Upper lobe of left lung (tissue), 6 donors: ENCODE measurements at places on chromosomes 1 and 21. TPM values are rescaled to one million over a fixed set of nuclear protein-coding genes. Genes with fewer than 3 reads are reported as not detected.
A peak's percentile ranks its signal among the peaks of the same experiment; 100 is the strongest.

GRCh38 chr1:156808186-156809030, 8.2 kb downstream of the SH2D2A start:
- no peak for DNase-seq
- H3K4me3 ChIP-seq, result no peak overlapping the region
- no peaks in the 10 kb centered on the region for H3K36me3 ChIP-seq
- no peak overlapping the region for H3K27ac ChIP-seq
- H3K4me1 ChIP-seq, result peaks cover 2% of the 10 kb centered on the region
- no peaks in the 10 kb centered on the region for H3K27me3 ChIP-seq

GRCh38 chr21:42151148-42151947, 67.6 kb upstream of the ABCG1 start:
- no peak overlapping the region for H3K4me3 ChIP-seq
- H3K36me3 ChIP-seq, result no peaks in the 10 kb centered on the region
- no peaks in the 10 kb centered on the region for H3K27me3 ChIP-seq
- peak overlapping the region; percentile 5 for H3K27ac ChIP-seq

GRCh38 chr21:31667132-31667531, 7.6 kb downstream of the SOD1 start:
- peaks cover 29% of the 10 kb centered on the region for H3K36me3 ChIP-seq
- DNase-seq, result no peak
- no peak overlapping the region for H3K27ac ChIP-seq
- no peaks in the 10 kb centered on the region for H3K27me3 ChIP-seq
- H3K4me1 ChIP-seq, result no peaks in the 10 kb centered on the region
- no peak overlapping the region for H3K4me3 ChIP-seq

DNA sequence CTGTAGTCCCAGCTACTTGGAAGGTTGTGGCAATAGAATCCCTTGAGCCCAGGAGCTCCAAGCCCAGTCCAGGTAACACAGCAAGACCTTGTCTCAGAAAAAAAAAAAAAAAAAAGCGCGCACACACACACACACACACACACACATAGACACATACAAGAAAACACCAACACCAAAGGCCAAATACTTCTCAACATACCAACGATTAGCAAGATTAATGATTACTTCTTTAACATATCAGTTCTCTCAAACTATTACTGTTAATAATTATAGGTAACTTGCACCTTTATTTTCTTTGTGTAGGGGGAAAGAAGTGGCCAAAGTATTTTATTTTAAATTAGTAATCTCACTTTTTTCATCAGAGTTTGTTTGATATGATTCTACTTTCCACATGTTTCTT, 289.5 kb upstream of the ADGRL2 start:
- no peaks in the 10 kb centered on the region for H3K27me3 ChIP-seq
- no peak overlapping the region for H3K4me3 ChIP-seq
- DNase-seq, result no peak
- no peaks in the 10 kb centered on the region for H3K36me3 ChIP-seq

- no peaks in the 10 kb centered on the region for H3K36me3 ChIP-seq
- no peak for DNase-seq
These were observed 1334.8 kb downstream of the MRPL39 start for GRCh38 chr21:24272521-24272938.

GRCh38 chr1:10152709-10153284, 57.6 kb upstream of the KIF1B start:
- H3K27me3 ChIP-seq, result no peaks in the 10 kb centered on the region
- no peak for DNase-seq
- peaks cover 50% of the 10 kb centered on the region for H3K36me3 ChIP-seq
- H3K27ac ChIP-seq, result no peak overlapping the region

Gene C4BPA
- total RNA-seq, result 164 TPM

DNA sequence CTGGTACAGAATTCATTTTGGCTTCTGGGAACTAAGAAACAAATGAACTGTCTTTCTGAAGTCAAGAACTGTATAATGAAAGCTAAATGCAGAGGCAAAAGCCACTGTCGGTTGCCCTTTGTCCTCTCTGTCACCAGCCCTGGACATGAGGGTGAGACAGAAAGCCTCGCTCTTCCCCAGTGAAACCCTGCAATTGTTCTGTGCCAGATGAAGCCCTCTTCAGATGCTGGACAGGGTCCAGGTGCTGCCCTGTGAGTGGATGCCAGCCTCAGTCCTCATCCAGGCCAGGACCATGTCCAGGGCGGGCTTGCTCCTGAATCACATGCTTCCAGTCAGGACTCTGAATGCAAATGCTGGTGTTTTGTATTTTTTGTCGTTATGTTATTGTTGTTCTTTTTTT, 138.7 kb downstream of the RUNX1 start:
- H3K27ac ChIP-seq, result no peak overlapping the region
- no peak for DNase-seq
- H3K27me3 ChIP-seq, result no peaks in the 10 kb centered on the region
- H3K4me1 ChIP-seq, result peaks cover 42% of the 10 kb centered on the region
- no peak overlapping the region for H3K4me3 ChIP-seq

Gene KLF17
- 0.33 TPM for total RNA-seq

- no peaks in the 10 kb centered on the region for H3K27me3 ChIP-seq
- no peak overlapping the region for H3K27ac ChIP-seq
- no peak overlapping the region for H3K4me3 ChIP-seq
- no peaks in the 10 kb centered on the region for H3K36me3 ChIP-seq
These were observed 252.8 kb downstream of the FOXD2 start for GRCh38 chr1:47690341-47691250.

DNA sequence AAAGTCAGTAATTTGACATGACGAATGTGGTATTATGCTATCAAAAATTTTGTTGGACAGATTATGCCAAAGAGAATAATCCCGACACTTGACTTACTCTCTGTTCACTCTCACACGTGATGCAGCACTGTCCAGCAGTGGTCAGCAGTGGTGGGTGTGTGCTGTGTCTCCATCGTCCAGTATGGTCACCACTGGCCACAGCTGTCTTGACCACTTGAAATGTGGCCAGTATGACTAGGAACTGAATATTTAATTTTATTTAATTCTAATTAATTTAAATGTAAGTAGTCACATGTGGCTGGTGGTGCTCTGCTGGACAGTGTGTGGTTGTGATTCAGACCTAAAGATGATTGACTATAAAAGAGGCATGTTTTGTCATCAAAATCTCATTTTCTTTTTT, 24.0 kb downstream of the URB2 start:
- H3K27ac ChIP-seq, result no peak overlapping the region
- H3K36me3 ChIP-seq, result peaks cover 51% of the 10 kb centered on the region
- no peak overlapping the region for H3K4me3 ChIP-seq
- no peaks in the 10 kb centered on the region for H3K4me1 ChIP-seq

Gene XCL1
- not detected for total RNA-seq

DNA sequence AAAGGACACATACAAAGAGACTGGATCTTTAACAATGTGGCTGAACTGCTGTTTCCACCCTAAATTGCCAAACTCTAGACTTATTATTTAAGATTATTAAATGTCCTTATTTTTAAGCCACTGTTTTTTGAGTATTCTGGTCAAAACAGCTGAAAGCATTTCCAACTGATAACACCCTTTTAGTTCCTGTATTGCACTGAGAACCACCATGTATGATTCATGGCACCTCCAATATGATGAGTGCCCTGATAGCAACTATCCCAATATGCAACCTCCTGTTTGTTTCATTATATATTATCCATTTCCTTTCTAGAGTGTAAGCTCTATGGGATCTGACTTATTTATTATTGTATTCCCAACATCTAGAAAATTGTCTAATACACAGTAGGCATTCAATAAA, 269.4 kb downstream of the HHIPL2 start:
- no peak overlapping the region for H3K27ac ChIP-seq
- H3K27me3 ChIP-seq, result no peaks in the 10 kb centered on the region
- DNase-seq, result no peak
- H3K36me3 ChIP-seq, result no peaks in the 10 kb centered on the region
- no peaks in the 10 kb centered on the region for H3K4me1 ChIP-seq

GRCh38 chr1:59014827-59015226, 231.0 kb upstream of the JUN start:
- H3K27me3 ChIP-seq, result no peaks in the 10 kb centered on the region
- no peaks in the 10 kb centered on the region for H3K36me3 ChIP-seq
- H3K27ac ChIP-seq, result no peak overlapping the region
- no peak overlapping the region for H3K4me3 ChIP-seq
- DNase-seq, result no peak

DNA sequence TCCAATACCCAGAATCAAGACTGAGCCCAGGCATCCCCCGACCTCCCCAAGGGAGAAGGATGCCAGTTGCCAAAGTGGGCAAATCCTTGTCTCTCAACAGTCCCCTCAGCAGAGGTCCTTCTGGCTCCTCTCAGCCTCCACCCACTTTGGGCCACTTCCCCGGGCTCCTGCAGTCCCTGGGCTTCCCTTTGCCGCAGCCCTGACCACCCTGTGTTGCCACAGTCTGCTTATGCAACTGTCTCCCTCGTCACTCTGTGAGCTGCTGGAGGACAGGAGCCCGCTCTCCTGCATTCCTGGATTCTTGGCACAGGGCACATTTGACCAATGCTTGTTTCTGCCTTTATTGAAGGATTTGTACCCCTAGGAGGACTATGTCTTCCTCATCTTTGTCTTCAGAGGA, 2.9 kb upstream of the LRP8 start:
- H3K27me3 ChIP-seq, result no peaks in the 10 kb centered on the region
- H3K4me1 ChIP-seq, result peaks cover 21% of the 10 kb centered on the region
- DNase-seq, result no peak
- no peak overlapping the region for H3K27ac ChIP-seq
- H3K36me3 ChIP-seq, result no peaks in the 10 kb centered on the region

DNA sequence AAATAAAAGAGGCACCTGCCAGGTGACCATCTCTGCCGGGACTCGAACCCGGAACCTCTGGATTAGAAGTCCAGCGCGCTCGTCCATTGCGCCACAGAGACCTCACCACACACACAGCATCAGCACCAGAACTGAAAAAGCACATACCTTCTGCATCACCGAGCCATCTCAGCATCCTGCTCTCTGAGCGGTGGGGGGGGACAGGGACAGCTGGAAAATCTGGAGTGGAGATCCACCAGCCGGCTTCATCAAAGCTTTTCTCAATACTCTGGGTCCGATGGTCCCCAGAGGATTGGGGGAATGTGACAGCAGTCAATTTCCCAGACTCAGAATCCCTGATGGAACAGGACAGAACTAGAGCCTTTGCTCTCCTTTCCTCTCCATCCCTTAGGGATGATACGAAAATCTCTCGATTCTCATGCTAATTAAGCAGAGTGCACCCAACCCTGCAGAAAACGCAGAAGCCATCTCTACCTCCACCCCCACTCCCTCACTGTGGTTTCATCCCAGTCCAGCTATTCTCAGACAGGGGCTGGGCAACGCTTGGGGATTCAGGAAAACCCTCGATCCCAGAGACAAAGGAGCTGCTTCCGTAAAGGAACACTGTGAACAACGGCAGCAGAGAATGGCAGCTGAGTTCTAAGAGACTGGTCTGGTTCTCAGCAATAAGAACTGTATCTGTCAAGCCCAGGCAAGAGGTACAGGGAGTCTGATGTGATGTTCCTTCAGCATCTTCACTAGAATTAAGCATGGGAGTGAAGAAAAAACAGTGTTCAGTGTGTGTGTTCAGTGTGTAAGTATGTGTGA, 29.6 kb upstream of the CADM3 start:
- DNase-seq, result no peak
- H3K36me3 ChIP-seq, result no peaks in the 10 kb centered on the region
- no peaks in the 10 kb centered on the region for H3K4me1 ChIP-seq
- H3K4me3 ChIP-seq, result no peak overlapping the region

GRCh38 chr1:71593523-71593922, 512.7 kb upstream of the ZRANB2 start:
- H3K36me3 ChIP-seq, result no peaks in the 10 kb centered on the region
- H3K4me3 ChIP-seq, result no peak overlapping the region
- H3K27ac ChIP-seq, result no peak overlapping the region
- H3K4me1 ChIP-seq, result no peaks in the 10 kb centered on the region
- no peaks in the 10 kb centered on the region for H3K27me3 ChIP-seq

- no peaks in the 10 kb centered on the region for H3K4me1 ChIP-seq
- H3K4me3 ChIP-seq, result no peak overlapping the region
- no peak overlapping the region for H3K27ac ChIP-seq
- no peaks in the 10 kb centered on the region for H3K36me3 ChIP-seq
- H3K27me3 ChIP-seq, result no peaks in the 10 kb centered on the region
- DNase-seq, result no peak
These were observed 26.1 kb upstream of the SLC30A1 start for GRCh38 chr1:211605034-211605433.

DNA sequence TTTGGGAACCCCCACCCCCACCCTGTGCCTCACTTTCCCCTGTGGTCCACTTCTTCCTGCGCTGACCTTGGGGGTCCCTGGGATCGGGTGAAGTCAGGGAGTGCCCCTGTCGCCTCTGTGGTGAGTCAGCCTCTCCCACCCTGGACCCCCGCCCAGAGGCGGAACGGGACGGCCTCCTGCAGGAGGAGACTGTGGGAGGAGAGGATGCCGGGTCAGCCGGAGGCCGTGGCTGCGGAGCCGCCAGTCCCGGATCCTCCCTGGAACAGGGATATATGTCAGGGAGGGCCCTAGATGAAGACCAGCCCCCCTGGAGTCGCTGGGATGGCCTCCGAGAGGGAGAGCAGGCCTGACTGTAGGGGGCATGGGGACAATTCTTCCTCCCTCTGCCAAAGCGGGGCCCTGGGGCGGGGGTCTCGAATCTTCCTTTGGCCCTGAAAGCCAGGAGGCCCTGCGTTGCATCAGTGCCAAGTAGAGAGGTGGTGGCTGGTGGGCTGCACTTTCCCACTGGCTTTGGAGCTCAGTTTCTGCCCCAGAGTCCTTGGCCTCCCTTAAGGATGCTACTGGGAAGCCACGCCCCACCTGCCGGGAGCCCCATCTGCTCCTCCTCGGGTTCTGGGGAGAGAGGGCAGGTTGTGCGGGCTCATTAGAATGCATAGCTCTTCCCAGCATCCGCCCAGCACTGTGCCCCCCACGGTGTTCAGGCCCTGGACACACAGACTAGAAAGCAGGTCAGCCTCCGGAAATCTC, 930 bp downstream of the ARHGEF10L start:
- H3K27ac ChIP-seq, result peak overlapping the region; percentile 74
- no peak for DNase-seq
- peak overlapping the region; percentile 37 for H3K4me3 ChIP-seq
- H3K36me3 ChIP-seq, result no peaks in the 10 kb centered on the region
- H3K27me3 ChIP-seq, result peaks cover 2% of the 10 kb centered on the region

- H3K4me3 ChIP-seq, result no peak overlapping the region
- no peaks in the 10 kb centered on the region for H3K4me1 ChIP-seq
- H3K27me3 ChIP-seq, result no peaks in the 10 kb centered on the region
- no peaks in the 10 kb centered on the region for H3K36me3 ChIP-seq
- H3K27ac ChIP-seq, result no peak overlapping the region
- DNase-seq, result no peak
These were observed 70.2 kb upstream of the PDE4B start for GRCh38 chr1:65722461-65722860.

Gene LENEP
- 1.0 TPM for total RNA-seq
